HS-5 (cell line): ENCODE measurements at places on chromosomes 11 and 22.
A peak's percentile ranks its signal among the peaks of the same experiment; 100 is the strongest.

- DNase-seq = no peak
Measured at GRCh38 chr22:19130959-19131684, at the start of gene TSSK2. TSS of gene TSSK2 (plus strand) at chr22:19131308. CDS start at chr22:19131400, 92 bp downstream.

- DNase-seq = no peak
Measured at GRCh38 chr22:44982445-44982844, 27.4 kb downstream of the PHF21B start.

DNA sequence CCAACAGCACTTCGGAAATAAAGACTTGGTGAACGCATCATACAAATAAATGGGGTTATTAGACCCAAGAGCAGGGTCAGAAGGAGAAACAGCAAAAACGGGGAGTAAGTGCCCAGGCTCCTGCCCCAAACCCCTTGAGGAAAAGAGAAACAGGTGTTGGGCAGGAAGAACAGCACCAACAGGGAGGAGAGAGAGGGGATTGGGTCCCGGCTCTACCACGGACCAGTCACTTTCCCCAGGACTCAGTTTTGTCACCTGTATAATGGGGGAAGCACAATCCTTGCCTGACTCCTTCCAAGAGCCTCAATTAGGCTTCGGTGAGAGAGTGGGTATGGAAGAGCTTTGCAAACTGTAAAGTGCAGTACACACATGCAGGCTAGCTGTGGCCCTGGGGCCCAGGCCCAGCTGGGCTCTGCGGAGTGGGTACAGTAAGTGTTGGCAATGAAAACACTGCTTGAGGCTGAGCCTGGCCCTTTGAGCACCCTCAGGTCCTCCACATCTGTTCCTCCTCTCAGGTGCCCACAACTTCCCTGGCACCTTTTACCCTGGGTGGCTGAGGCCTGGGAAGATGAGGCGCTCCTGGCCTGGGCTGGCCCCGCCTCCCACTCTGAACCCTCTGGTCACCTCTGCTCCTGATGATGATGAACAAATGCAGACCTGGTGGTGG lies 8.9 kb downstream of the SLC29A2 start:
- no peak for DNase-seq

DNA sequence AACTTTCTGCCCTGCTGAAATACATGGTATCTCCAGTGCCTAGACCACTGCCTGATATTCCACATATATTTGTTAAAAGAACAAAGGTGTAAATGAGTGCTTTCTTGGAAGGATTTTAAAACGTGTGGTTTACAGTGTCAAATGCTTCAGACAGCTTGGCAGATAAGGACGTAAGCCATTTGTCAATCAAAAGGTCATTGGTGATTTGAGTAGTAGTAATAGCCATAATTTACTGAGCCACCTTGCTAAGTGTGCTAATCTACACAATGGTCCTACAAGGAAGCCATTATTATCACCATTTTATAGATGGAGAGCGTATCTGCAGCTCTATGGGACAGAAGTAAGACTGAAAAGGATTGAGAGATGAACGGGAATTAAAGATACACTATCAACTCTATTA lies 186.8 kb upstream of the MPPED2 start:
- DNase-seq = no peak

- no peak for DNase-seq
Measured at GRCh38 chr11:109023036-109023435, 358.2 kb downstream of the DDX10 start.

- DNase-seq = no peak
Measured at GRCh38 chr11:87307101-87307500, 269.4 kb downstream of the TMEM135 start.

GRCh38 chr11:60786811-60787567 lies 1.9 kb downstream of the MS4A10 start:
- DNase-seq = peak; percentile 6

GRCh38 chr22:27934069-27934468 lies 15.0 kb upstream of the PITPNB start:
- no peak for DNase-seq

GRCh38 chr11:9525116-9525515 lies 48.4 kb upstream of the WEE1 start:
- DNase-seq = no peak

DNA sequence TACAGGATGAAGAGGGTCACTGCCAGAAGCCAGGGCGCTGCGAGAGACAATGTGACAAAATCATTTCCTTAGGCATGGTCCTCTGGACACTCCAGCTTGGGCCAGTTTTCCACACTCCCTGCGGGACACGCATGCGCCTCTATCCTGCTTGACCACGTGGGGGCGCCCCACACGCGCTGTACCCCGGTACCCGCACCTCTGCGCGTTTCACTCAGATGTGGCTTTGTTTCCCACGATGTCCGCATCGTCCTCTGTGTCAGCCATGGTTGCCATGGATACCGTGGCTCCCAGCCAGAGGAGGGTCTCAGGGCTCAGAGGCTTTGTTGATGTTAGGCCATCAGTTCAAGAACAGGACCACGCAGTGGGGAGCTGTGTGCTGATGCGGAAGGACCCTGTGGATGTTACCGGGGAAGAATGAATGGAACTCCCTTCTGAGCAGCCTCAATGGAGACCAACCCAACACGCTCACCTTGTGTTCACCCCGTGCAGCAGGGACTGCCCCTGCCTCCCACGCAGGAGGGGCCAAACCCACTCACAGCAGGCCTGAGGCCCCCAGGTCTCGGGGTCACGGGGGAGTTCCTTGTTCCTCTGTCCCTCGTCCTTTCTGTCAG lies 101.1 kb upstream of the SLC22A12 start:
- DNase-seq = no peak

- DNase-seq = no peak
Measured at GRCh38 chr11:33867561-33867960, 24.3 kb downstream of the LMO2 start.

DNA sequence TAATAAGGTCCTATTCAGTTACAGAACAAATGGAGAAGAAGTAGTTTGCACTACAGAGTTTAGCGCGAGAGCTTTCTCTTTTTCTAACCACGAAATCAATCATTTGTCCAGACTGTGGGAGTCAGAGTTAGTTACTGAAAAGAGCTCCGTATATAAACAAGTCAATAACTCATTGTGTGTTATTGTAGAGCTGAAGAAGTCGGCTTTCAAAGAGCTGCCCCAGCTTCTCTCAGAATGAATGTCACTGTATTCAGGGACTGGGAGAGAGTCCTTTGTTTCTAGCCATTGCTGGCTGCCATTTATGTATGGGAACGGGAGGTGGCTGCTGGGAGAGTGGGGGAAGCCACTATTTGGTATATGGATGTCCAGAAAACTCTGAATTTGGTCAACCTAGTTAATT lies 227.8 kb downstream of the DCDC1 start:
- DNase-seq = no peak

DNA sequence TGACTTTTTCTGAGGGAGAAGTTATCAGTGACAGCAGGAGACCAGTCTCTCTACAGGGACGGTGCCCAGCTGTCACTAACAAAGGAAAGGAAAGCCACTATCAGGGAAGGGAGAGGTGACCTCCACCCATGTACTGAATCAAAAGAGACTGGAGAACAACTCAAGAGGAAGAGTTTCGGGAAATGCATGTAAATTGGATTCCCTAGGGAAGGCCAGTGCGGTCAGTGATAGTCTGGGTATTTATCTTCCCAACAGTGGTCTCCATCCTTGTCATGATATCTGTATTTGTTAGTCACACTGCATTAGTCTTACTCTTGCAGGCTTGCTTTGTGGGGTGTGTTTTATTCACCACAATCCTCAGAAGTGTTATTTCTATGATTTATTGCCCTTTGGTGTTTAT lies 193.4 kb upstream of the KIRREL3 start:
- no peak for DNase-seq

- peak; percentile 29 for DNase-seq
Measured at GRCh38 chr11:84673753-84674152, 953.4 kb downstream of the DLG2 start.

- no peak for DNase-seq
Measured at GRCh38 chr22:43720716-43721115, 91.4 kb downstream of the EFCAB6 start.

DNA sequence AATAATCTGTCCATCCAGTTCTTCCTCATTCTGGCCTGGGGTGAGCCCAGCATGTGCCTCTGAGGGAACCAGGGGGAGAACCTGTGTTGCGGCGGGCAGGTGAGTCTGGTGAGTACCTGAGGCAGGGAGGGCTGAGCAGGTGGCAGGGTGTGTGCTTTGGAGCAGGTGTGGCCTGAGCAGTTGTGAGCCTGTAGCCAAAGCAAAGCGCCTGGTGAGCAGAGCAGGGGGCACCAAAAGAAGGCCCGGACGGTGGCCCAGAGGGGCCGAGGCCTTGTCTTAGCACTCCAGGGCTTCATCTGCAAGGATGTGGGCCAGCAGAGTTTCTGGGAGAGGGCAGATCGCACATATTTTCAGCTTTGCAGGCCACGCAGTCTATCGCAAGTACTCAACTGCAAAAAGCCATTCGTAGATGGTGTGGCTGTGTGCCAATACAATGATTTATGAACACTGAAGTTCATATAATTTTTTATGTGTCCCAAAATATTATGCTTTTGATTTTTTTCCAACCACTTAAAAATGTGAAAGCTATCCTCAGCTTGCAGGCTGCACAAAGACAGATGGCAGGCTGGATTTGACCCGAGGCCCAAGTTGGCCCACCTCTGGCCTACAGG lies 8.7 kb downstream of the GLB1L2 start:
- DNase-seq = no peak

DNA sequence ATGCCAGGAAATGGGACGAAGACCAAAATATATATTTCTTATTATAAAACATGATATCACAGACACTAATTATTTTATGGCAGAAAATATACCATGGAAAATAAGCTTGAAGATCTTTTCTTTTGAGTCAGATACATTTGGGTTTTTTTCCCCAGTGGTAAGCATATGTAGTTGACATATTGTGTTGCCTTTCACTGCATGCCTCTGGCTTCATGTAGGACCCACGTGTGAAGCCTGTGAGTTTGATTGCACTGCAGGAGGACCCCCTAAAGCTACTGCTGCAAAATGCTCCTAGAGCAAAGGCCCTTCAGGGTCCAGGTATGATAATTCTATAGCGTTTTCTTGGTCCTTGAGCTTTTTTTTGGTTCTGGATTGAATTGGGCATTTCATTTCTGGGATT lies 190.7 kb upstream of the KIRREL3 start:
- no peak for DNase-seq

GRCh38 chr11:61009392-61010275 lies 38.2 kb downstream of the CD6 start:
- no peak for DNase-seq

DNA sequence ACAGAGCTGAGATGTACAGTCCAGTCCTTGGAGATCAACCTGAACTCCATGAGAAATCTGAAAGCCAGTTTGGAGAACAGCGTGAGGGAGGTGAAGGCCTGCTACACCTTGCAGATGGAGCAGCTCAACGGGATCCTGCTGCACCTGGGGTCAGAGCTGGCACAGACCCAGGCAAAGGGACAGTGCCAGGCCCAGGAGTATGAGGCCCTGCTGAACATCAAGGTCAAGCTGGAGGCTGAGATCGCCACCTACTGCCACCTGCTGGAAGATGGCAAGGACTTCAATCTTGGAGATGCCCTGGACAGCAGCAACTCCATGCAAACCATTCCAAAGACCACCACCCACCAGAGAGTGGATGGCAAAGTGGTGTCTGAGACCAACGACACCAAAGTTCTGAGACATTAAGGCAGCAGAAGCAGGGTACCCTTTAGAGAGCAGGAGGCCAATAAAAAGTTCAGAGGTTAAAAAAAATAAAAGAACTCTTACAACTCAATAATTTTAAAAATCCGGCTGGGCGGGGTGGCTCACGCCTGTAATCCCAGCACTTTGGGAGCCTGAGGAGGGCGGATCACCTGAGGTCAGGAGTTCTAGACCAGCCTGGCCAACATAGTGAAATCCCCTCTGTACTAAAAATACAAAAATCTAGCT lies 69.9 kb upstream of the RTL6 start:
- DNase-seq = no peak

DNA sequence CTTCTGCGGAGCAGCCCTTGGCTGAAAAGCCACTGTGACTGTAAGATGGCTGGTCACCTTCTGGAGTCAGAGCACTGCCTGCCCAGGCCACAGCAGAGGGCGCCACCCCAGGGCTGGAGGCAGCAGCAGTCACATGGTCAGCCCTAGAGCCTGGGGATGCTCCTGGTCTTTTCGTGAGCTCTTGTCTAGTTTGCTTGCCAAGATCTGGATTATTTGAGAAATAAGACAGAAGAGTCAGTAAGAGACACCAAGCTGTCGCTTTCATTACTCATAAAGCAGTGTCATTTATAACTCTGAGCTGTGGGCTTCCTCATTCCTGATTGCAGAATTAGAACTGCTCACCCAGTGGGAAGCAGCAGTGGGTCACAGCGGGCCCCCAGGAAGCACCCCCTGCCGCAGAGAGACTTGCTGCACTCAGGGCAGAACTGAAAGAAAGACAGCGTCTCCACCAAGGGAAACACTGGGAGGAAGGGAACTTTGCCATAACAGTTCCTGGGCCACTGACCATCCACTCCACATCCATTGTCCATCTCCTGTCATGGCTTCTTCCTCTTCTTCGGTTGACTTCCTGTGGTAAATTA lies 56.7 kb downstream of the PPP6R2 start:
- no peak for DNase-seq

DNA sequence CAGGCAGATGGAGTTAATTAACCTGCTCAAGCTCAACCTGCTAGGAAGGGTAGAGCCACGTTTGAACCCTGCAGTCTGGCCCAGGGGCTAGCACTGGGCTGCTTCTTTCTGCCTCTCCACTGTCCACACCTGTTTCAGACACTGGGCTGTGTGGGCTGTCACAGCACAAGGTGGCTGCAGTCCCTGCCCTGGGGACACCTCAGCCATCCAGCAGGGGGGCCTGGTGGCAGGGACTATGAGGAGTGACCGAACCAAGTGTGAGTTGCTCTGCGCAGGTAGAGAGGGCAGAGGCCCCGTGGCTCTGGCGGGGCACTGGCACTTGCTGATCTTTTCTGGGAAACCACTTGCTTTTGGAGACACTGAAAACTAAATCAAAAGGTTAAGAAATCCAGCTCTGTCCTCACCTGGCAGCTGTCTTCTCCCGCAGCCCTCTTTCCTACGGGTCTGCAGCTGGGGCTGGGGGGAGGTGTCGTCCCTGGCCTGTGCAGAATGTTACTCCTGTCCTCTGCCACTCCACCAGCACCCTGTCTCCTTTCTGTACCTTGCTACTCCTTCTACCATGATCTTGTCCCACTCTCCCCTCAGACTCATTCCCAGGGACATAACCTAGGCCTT lies 5.8 kb downstream of the BAD start:
- DNase-seq = no peak
